ENCODE measurements at places on chromosomes 4 and X. TPM values are rescaled to one million over a fixed set of nuclear protein-coding genes. Genes with fewer than 3 reads are reported as not detected.

Gene PAGE4
- not detected for total RNA-seq

DNA sequence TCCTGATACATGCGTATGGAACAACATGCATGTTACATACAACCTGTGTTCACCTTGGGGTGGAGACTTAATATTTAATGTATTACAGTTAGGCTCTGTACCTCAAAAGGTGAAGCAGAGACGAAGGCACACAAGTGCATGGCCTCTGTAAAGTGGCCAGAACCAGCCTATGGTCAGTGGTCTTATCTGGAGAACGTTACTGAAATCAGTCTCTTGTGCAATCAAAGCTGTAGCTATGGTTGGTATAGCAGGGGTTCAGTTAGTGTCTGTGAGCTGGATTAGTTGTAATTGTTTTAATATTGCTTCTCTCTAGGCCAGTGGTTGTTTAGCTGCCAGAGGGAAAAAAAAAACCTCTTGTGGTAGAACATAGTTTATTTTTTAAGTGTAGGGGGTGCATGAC lies 2.2 kb upstream of the TMEM33 start:
- no peak for DNase-seq

DNA sequence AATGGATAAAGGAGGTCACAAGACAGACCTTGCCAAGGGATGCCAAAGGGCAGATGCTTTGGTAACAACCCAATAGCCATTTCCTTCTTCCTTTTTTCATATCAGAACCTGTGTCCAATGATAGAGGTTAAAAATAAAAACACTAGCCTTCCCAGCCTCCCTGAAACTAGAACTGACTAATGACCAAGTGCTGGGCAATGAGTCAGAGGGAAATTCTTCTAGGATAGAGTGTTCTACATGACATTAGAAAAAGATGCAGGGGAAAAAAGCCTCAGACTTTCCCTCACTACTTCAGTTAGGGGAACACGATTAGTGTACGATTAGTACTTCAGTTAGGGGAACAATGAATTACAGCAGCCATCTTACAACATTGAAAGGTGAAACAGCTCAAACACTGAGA lies 29.3 kb upstream of the FAM47C start:
- DNase-seq, result no peak

- no peak for DNase-seq
Observed at GRCh38 chr4:103303011-103303410, 104.9 kb upstream of the CENPE start.

- DNase-seq, result no peak
Observed at GRCh38 chrX:106927700-106928099, 7.5 kb downstream of the CLDN2 start.

Measured in T-cell (primary cell).